Stimulated activated CD8-positive, alpha-beta memory T cell treated with anti-CD3 and anti-CD28 coated beads, Interleukin-2, amount 100 ng/mL, for 48 hours (primary cell): ENCODE measurements at places on chromosomes 3 and 15.

DNA sequence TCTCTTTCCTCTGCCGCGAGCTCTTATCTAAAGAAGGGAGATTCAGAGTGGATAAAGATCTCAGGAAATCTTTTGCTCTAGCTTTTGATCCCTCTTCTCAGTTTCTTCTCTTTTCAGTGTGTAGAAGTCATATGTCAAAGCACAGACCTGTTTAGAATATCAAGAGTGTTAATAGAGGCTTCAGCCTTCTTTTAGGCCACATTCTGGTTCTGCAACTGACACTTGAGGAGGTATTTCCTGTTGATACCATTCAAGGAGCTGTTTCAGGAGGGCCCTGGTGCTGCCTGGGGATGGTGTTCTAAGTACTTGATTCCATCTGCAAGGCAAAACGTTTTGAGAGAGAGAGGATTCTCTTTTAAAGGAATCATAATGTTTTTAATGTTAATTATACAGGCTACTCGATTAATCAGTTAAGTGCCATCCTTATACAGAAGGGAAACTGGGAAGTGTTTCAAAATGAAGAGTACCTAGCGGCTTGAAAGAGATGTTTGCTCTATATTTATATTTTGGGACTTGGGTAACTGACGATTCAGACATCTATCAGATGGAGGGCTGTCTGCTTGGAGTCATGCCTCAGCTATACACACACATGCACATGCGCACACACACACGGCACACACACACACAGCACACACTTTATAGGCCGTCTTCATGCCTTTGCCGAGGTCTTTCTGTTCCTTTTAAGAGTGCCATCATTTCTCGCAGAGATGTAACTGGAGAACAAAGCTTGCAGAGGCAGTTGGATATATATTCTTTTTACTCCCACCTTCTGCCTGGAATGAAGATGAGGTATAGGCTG lies 313.9 kb downstream of the PTPRG start:
- no peak for DNase-seq

DNA sequence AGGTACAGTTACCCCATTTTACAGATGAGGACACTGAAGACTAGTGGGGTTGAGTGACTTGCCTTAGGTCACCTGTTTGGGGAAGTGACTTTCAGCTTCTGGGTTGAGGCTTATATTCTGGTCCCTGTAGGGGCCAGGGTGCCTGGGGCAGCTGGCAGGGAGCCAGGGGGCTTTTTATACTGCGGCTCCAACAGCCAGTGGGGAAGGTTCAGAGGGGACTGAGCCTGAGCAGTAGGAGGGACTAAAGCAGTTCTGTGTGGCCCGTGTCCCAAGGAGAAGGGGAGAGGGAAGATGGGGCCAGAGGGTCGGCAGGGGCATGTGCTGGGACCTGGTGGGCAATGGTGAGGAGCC lies 37.7 kb downstream of the SLC6A6 start:
- no peak for DNase-seq

- no peak for DNase-seq
Measured at GRCh38 chr3:193701953-193702635, 109.1 kb downstream of the OPA1 start.

DNA sequence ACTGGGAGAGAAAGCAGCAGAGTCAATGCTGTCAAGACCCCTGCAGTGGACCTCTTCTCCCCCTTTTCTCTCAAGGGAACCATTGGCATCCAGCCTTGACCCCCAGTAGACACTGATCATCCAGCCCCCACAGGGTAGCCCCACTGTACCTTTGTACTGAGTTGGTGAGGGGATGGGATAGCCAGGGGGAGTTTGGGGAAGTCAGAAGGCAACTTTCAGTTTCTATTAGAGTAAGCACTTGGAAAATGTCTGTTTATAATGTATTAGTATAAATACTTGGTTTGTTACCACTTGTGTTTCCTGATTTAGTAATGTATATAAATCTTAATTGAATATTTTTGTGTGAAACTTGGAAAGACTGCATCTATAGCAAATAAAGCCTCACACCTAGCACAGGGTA lies 25.0 kb downstream of the DAG1 start:
- no peak for DNase-seq

DNA sequence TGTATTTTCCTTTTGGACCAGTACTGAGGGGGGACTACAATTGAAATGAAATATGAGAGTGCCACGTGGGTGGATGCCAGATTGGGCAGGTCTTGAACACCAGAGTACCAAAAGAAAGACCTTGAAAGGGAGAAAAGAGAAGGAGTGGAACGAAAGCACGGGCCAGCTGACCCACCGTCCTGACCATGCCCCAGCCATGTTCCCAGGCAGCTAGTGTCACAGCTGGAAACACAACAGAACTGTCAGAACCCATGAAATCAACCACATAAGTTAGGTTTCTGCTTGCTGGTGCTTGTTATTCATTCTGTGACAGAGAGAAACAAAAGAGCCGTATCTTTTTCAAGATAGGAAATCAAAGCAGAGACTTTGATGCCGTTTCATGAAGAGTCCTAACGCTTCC lies 268.8 kb downstream of the MEX3B start:
- no peak for DNase-seq
